ENCODE measurements at places on chromosomes 6 and 20.

- no peak for DNase-seq
These were observed 38.3 kb downstream of the SIRPA start for GRCh38 chr20:1933465-1933870.

GRCh38 chr20:20668639-20669038 lies 43.8 kb downstream of the RALGAPA2 start:
- no peak for DNase-seq

- DNase-seq: peak; percentile 32
These were observed 600 bp downstream of the SEC63 start for GRCh38 chr6:107957308-107957908.

DNA sequence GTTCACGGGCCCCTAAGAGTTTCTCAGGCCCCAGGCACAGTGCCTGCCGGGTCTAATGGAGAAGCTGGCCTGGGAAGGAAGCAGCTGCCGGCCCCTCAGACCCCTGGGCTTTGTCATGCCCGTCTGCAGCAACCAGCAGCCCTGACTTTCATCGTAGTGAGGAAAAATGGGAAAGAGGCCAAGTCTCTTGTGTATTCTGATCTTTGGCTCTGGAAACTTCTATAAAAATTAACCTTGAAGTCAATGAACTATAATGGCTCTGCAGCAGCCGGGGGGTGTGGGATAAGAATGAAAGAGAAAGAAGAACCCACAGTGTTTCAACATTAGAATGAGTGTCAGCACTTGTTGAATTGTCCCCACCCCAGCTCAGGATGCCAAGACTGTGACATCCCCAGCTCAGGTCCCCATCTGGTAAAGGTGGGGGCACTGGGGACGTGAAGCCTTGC lies 12.9 kb downstream of the TGM2 start:
- DNase-seq: no peak

GRCh38 chr20:61817575-61817974 lies 248.1 kb downstream of the TAF4 start:
- no peak for DNase-seq

DNA sequence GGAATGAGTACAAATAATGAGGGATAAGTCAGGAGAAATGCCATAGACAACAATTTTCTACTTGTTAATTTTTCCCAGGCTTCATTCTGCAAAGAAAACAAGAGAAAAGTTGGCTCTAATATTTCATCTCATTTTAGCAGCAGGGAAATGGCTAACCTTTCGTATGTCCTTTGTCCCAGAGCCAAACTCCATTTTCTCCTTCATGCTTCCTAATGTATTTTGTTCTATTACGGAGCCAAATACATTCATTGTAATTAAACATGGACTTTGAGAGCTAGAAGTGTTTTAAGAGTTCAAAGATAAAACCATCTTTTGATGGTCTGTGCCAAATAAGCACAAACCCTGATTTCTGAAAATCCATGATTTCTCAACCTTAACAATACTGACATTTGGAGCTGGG lies 136.9 kb downstream of the PTCHD4 start:
- DNase-seq: no peak

- DNase-seq: no peak
These were observed 795.9 kb downstream of the MAFB start for GRCh38 chr20:39893003-39893685.

GRCh38 chr6:40962241-40962640 lies 76.8 kb downstream of the UNC5CL start:
- no peak for DNase-seq

- DNase-seq: peak; percentile 15
These were observed 28.7 kb downstream of the PTPRK start for GRCh38 chr6:128491610-128492206.

DNA sequence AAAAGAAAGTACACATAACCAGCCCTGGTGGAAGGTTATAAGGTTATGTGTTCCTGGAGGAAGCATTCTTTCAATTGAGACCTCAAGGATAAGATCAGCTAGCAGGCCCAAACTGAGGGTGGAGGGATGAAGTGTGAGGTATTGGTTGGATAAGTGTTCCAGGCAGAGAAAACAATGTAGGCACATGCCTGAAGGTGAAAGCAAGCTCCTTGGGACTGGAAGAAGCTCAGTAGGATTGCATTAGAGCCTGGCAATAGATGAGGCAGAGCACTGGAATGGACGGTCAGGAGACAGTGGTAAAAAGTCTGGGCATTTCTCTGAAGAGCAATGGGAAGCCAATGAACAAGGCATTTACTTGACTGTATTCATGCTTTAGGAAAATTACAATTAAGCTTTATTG lies 89.9 kb upstream of the SHLD1 start:
- no peak for DNase-seq

DNA sequence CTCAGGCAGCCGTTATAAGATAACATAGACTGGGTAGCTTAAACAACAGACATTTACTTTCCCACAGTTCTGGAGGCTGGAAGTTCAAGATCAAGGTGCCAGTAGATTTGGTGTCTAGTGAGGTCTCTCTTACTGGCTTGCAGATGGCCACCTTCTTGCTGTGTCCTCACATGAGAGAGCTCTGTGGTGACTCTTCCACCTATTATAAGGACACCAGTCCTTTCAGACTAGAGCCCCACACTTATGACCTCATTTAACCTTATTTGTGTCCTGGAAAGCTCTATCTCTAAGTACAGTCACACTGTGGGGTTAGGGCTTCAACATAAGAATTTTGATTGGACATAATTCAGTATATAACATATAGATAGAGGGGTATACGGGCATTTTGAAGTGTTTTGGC lies 245.0 kb downstream of the UTRN start:
- DNase-seq: no peak

- peak; percentile 99 for DNase-seq
These were observed 474.1 kb downstream of the RNF144B start for GRCh38 chr6:18861204-18861603.

All from NCI-H748 treated with DMSO at 0.1 percent for 48 hours (cell line).